ENCODE measurements at places on chromosomes 5 and 9.

- no peak for ATAC-seq
Measured at GRCh38 chr5:150513375-150514309, 5.7 kb downstream of the NDST1 start.

- ATAC-seq = no peak
Measured at GRCh38 chr9:69307446-69308205, 17.4 kb upstream of the ENTREP1 start.

GRCh38 chr5:87069974-87070608 lies 197.6 kb upstream of the RASA1 start:
- ATAC-seq = no peak

- ATAC-seq = no peak
Measured at GRCh38 chr9:32811246-32811645, 27.9 kb downstream of the TMEM215 start.

- no peak for ATAC-seq
Measured at GRCh38 chr9:121773286-121773953, 122.0 kb downstream of the DAB2IP start.

Measured in activated CD4-positive, CD25-positive, alpha-beta regulatory T cell treated with anti-CD3 and anti-CD28 coated beads, Interleukin-2, amount 50 U/mL, for 24 hours (primary cell).